Activated B cell treated with CpG ODN at 0.5 μM for 24 hours (primary cell): ENCODE measurements at places on chromosomes 11 and 22.

- peaks cover 74% of the 10 kb centered on the region for H3K36me3 ChIP-seq
- H3K4me3 ChIP-seq: no peak overlapping the region
- H3K27ac ChIP-seq: no peak overlapping the region
These were observed 17.8 kb upstream of the ST14 start for GRCh38 chr11:130141561-130142341.

DNA sequence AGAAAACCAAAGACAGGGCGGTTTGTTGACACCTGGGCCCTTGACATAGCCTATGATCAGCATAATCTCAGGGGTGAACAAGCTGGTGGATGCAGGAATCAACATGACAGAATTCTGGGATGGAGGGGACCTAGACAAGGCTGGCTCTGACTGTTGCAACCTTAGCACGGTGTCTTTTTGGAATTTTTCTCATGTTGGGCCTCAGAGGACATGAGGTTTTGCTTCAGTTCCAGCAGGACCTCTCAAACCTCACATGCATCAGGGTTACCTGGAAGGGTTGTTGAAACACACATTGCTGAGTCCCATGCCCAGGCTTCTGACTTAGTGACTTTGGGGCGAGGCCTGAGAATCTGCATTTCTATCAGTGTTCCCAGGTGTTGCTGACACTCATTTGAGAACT, 345.6 kb upstream of the B3GAT1 start:
- no peak overlapping the region for H3K4me3 ChIP-seq
- H3K36me3 ChIP-seq: no peaks in the 10 kb centered on the region
- peaks cover 3% of the 10 kb centered on the region for H3K27me3 ChIP-seq
- DNase-seq: no peak

DNA sequence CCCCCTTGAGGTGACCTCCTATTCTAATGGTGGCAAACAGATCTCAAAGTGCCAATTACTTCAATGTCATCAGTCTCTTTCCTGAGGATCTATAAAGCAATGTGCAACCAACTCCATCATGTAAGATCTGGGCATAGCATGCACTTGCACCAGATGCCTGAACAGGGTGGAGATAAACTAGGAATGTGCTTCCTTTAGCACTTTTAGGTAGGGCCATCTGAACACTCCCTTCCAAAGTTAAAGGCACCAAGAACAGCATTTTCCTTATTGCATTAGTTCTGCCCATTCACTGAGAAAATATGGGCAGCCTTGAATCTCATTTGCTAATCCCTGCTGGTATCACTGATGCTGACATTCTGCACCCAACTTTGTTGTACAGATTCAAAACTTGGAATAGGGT, 112.0 kb downstream of the SGSM3 start:
- no peak for DNase-seq
- H3K27ac ChIP-seq: no peak overlapping the region
- H3K36me3 ChIP-seq: peaks cover 10% of the 10 kb centered on the region
- peaks cover 26% of the 10 kb centered on the region for H3K4me1 ChIP-seq
- no peaks in the 10 kb centered on the region for H3K27me3 ChIP-seq
- no peak overlapping the region for H3K4me3 ChIP-seq

DNA sequence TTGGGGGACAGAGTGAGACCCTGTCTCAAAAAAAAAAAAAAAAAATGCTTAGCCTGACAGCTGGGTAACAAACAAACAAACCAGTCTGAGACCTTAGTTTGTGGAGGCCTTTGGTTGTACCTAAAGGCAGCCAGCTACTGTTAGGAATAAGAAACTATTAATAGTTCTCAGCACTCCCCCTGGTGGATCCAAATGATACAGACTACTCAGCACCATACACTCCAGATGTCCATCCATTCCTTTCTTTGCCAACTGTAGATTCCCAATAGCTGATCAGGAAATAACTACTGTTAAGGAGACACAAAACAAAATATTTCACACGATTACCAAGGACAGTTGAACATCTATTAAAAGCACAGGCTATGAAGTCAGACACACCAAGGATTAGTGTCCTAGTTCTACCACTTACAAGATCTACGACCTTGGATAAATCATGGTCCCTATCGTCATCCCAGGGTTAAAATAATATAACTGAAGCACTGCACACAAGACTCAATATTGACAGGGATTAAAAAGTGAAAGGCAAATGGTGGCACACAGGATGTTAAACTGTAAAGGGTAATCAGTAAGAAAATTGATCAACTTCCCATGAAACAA, 17.2 kb downstream of the CLDN25 start:
- no peaks in the 10 kb centered on the region for H3K4me1 ChIP-seq
- H3K27me3 ChIP-seq: no peaks in the 10 kb centered on the region
- H3K27ac ChIP-seq: no peak overlapping the region
- H3K36me3 ChIP-seq: peaks cover 36% of the 10 kb centered on the region

GRCh38 chr22:31099386-31099785, 8.0 kb downstream of the SELENOM start:
- H3K27me3 ChIP-seq: no peaks in the 10 kb centered on the region
- no peak overlapping the region for H3K4me3 ChIP-seq
- H3K27ac ChIP-seq: no peak overlapping the region
- no peaks in the 10 kb centered on the region for H3K36me3 ChIP-seq
- no peak for DNase-seq
- no peaks in the 10 kb centered on the region for H3K4me1 ChIP-seq

DNA sequence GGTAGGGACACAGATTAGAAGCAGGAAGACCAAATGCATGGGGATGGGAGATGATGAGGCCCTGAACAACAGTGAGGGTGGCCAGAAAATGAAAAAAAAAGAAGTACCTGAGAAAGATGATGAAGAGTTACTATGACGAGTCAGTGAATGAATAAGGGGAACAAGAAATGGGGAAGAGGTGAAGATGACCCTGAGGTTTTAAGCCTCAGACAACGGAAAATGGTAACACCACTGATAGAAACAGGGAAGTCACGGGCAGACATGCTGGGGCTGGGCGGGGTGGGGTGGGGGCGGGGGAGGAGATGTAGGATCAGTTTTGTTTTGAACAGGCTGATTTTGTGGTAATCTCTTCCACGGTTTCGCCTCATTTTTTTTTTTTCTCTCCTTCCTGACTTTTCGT, 205.1 kb upstream of the CADM1 start:
- no peak overlapping the region for H3K4me3 ChIP-seq
- H3K27me3 ChIP-seq: no peaks in the 10 kb centered on the region
- no peak overlapping the region for H3K27ac ChIP-seq
- peaks cover 2% of the 10 kb centered on the region for H3K4me1 ChIP-seq
- DNase-seq: no peak
